ENCODE measurements at places on chromosomes 11 and 22.
A peak's percentile ranks its signal among the peaks of the same experiment; 100 is the strongest.

DNA sequence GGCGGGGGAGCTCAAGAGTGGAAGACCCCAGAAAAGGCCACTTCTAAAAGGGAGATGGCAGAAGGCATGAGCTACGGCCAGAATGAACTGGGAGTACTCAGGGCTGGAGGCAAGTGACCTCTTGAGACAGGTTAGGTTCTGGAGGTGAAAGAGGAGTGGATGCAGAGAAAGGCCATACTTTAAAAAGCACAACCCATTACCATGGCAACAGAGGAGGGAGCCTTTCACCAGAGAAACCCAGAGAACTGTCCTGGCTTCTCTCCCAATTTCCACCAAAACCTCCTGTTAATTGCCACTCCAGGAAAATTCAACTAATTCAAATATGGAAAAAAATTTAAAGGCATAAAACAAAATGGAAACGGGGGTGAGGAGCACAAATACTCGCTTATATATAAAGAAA lies 15.8 kb downstream of the A4GALT start:
- peak; percentile 9 for DNase-seq

- DNase-seq: peak; percentile 98
These were observed at the start of gene FKBP2 for GRCh38 chr11:64240435-64241240. TSS of gene FKBP2 (plus strand) at chr11:64241095. CDS start at chr11:64242388, 1,293 bp downstream.

DNA sequence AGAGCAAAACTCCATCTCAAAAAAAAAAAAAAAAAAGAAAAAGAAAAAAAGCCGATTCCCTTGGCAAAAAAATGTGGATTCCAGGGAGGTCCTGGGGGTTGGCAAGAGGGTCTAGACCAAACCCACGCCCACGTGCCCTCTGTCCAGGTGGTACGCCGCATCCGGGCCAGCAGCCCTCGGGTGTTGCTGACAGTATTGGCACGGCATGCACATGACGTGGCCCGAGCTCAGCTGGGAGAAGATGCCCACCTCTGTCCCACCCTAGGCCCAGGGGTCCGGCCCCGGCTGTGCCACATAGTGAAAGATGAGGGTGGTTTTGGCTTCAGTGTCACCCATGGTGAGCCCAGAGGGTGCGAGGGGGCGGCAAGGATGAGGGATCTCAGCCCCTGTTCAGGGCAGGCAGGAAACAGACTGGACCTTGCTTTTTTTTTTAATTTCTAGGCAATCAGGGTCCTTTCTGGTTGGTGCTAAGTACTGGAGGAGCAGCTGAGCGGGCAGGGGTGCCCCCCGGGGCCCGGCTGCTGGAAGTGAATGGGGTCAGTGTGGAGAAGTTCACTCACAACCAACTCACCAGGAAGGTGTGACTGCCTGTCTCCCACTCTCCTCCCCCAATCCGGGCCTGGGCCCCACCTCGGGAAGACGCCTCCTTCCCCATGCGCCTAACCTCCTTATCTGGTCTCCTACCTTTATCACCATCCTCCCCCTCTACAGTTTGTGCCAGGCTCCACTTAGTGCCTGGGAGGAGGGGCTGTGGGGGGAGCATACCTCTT lies 2.0 kb downstream of the NHERF4 start:
- DNase-seq: no peak

DNA sequence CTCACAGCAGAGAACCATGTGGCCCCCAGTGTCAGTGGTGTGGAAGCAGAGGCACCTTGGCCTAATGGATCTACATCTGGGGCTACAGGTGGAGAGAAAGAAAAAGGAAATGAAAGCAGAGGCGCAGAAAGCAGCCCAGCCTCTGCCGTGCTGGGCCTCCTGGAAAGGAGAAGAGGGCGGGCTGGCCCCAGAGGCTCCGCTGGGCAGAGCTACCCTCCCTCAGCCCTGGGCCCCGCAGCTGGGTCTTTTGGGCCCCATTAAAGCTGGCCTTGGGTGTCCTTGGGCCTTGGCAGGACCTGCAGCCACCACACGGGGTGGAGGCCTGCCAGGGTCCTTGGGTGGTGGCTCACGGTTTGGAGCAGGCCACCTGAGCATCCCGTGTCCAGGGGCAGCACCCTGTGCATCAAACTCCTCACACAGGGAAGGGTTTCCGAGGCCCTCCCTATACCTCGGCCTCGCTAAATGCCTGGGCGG lies 31.6 kb upstream of the GAL start:
- no peak for DNase-seq

- no peak for DNase-seq
These were observed 34.4 kb downstream of the ARVCF start for GRCh38 chr22:19981961-19982920.

DNA sequence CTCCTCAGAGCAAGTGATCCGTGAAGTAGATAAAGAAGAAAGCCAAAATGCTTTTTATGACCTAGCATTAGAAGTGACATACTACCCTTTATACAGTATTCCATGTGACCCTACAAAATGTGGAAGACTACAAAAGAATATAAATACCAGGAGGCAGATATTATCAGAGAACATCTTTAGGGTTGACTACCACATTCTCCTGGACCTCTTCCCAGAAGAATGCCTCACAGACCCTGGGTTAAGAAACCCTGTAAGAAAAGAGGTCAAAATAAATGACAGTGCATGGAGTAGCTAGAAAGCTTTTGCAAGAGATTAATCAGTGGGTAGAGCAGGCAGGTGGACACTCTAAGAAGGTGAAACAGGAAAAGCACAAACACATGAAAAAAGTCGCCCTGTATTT lies 69.2 kb downstream of the FANCF start:
- no peak for DNase-seq

DNA sequence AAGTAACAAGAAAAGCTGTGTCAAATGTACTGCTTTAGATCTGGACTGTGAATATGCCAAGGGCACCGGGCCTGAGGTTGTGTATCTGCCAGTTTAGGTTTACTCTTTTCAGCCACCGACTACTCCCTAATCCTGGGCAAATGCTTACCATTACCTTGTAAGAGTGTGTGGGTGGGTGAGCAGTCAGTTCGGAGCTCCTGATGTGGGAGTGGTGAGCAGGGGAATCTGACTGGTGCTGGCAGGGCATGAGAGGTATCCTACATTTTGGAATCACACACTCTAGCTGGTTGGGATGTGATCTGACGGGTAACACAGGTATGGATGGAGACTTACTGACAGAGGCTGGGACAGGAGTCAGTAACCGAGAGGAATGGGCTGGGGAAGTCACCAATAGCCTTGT lies 2.6 kb upstream of the FAM180B start:
- no peak for DNase-seq

- no peak for DNase-seq
These were observed 5.7 kb downstream of the SIGIRR start for GRCh38 chr11:409008-409599.

DNA sequence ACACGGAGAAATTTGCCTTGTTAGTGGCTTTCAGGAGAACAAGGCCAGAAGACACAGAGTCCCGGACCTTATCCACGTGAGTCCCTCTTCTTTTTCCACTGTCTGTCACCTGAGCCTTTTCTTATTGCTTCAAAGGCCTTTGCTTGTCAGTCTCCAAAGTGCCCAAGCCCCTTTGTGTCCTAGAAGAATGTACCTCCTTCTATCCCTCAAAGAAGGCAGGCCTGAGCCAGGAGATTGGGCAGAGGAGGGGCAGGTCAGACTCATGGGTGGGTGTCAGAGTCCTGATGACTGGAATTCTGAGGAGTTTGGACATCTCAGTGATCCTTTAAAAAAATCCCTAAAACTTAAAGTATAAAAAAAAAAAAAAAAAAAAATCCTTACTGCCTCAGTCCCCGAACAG lies 299.6 kb upstream of the NCAM1 start:
- no peak for DNase-seq

DNA sequence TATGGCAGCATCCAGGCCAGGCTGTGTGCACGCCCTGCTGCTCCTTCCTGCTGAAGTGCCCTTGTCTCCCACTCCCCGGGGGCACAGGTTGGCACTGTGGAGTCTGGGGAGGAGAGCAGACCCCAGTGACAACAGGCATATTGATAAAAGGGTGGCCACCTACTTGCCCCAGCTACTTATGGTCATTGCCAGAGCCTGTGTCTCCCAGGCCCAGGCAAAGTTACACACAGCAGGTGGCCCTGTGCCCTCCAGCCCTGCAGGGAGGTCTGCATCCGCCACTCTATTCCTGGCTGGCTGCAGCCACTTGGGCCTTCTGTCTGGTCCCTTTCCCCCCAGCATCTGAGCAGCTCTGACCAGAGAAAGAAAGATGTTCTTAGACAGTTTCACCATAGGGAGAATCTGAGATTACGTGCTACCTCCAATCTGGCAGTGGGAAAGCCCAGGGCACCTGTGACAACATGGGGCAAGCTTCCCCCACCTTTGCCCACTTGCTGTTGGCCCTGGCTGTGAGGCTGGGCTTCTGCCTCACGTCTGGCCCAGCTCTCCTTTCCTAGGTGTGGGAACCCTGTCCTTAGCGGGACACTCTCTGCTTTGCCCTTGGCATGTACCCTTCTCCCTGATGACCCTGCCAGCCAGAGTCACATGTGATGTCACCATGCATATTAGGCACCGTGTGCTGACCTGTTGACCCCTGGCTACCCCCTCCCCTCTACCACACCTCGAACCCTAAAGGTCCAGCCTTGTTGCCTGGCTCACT lies 25.3 kb upstream of the CSNK2A3 start:
- no peak for DNase-seq

DNA sequence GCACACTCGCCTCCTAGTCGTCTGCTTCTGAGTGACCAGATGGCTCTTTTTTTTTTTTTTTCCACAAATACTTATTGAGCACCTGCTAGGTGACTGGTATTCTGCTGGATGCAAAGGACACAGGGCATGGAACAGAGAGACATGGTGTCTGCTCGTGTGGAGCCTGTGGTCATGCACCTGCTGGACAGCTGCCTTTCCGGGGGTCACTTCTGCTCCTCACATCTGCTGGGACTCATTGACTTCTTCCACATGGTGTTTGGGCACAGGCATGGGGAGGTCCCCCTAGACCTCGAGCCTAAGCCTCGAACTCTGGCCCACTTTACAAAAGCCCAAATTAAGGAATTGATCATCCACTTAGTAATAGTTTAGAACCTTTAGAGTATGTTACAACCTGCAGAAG lies 39.5 kb upstream of the EMID1 start:
- peak; percentile 15 for DNase-seq

- no peak for DNase-seq
These were observed 252.8 kb upstream of the PLET1 start for GRCh38 chr11:112513417-112513816.

DNA sequence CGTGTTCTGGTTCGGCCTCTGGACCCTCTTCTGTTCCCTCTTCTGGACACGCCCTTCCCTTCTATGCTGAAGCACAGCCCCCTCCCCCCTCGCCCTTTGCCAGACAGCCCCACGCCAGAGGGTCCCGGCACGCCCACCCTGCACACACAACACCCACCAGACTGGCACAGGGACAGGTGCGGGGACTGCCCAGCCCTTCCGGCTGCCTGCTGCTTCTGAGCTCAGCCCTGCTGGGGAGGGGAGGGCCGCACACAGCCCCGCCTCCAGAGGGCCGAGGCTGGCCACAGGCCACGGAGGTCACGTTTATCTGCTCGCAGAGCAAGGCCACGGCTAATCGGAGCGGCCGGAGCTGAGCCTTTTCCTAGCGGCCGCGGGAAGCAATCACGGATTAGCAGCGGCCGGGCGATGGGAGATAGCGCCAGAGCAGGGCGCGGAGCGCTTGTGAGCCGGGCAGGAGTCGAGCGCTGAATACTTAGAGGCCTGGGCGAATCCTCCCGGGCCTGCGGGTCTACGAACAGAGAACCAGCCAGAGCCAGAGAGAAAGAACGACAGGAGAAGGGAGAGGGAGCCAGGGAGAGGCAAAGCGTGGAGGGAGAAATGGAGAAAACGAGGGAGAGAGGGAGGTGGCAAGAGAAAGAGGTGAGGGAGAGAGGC lies 21.5 kb downstream of the OTUB1 start:
- DNase-seq: no peak

DNA sequence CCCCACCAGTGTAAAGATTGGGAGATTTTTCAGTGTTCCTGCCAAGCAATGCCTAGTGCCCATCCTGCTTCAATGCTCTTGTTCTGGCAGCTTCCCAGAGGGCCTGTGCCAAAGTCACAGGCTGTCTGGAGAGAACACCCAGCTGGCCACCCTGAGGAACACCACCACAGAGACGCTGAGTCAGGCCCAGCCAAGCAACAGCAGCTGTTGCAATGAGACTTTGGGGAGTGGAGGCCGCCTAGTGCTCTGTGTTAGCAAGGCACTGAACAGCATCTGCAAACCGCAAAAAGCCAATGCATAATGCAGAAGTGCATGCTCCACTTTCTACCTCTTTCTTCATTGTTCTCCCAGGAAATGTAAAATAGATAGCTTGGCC lies 168.1 kb downstream of the NXPE2 start:
- DNase-seq: peak; percentile 55

Measured in D341Med (cell line).